Stimulated activated CD4-positive, alpha-beta T cell treated with anti-CD3 and anti-CD28 coated beads, Interleukin-1b, Interleukin-23, amount 100 ng/mL, for 24 hours (primary cell): ENCODE measurements at places on chromosomes 2 and 18.
A peak's percentile ranks its signal among the peaks of the same experiment; 100 is the strongest.

- no peak for DNase-seq
Observed at GRCh38 chr18:23142251-23142929, 7.1 kb downstream of the CABLES1 start.

DNA sequence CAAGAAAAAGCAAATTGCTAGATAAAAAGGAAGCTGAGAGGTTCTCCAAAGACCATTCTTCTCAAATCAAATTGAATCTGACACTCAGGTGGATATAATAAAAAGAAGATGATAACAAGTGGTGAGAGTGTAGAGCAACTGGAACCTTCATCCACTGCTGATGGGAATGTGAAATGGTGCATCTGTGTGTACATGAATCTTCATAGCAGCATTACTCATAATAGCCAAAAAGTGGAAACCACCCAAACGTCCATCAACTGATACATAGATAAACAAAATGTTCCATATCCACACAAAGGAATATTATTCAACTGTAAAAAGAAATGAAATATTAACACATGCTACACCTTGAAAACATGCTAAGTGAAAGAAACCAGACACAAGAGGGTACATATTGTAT lies 357.2 kb upstream of the EPHA4 start:
- DNase-seq, result no peak

DNA sequence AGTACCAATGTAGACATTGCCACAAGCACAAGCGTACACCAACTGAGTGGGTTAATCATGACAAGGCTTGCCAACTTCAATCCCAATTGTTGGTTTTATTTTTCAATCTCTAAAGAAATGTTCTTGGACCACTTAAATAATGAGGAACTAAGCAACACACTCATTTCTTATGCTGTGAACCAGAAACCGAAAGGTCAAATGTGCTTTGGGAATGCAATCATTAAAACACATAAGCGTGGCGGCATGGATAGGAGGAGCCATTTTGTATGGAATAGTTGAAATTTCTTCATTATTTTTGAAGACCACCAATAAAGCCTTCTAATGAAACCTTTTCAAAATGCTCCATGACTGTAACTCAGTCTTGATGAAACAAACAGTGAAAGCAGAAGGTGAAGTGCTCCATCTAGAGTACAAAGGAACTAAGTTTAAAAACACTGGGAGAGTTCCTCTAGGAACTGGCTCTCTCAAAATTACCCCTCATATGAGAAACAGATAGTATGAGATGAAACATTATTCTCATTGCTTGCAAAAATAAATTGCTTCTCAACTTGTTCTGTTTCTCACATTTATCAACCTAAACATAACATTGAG lies 113.2 kb upstream of the CHST9 start:
- no peak for DNase-seq

DNA sequence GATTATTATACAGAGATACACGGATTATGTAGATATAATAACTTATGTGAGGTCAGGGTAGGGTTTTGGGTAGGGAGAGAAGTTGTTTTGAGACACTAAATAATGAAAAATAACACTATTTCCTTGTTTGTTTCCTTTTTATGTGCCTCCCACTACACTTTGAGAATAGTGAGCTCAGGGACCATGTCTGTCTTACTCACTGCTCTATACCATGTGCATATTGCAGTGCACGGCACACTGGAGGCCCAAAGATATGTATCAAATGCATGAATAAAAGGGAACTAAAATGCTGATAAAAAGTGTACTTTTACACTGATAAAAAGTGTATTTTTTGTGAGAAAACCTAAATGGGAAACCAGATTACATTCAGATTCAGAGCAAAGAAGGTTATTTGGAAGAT lies 151.4 kb upstream of the NABP1 start:
- DNase-seq, result no peak

- no peak for DNase-seq
Observed at GRCh38 chr2:36367486-36367885, 11.9 kb downstream of the CRIM1 start.

DNA sequence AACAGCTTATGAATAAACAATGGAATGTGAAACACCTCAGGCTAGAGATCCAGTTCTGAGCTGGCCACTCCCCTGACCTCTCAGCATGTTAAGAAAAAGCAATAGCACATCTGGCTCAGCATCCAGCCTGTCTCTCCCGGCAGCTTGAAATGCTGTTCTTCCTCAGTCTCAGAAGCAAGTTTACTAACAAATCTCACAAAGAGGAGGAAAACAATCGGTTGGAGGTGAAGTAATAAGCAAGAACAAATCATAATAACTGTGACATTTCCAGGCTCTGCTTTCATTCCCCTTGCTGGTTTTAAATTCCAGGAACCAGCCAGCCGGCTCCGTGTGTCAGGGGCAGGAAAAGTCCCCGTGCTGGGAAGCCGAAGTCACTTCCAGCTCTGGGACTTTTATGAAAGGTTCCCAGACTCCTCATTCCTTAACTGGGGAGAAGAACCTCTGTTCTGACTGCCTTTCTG lies 133.9 kb upstream of the ARL4C start:
- no peak for DNase-seq

DNA sequence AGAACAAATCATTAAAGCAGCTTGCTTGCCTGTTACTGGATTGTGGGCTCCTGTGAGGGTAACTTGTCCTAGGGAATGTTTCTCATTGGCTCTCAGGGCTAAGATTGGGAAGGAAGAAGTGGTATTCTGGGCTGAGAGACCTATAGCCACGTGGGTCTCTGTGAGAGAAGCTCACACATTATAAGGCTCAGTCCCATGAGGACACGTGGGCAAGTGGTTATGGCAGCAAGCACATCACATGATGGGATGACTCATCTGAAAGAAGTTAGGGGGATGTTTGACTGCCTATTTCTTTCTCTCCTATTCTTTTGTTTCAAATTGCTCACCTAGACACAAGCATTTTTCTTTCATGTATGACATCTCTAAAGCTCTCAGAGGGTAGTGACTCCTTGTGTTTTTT lies 418.0 kb upstream of the ST6GAL2 start:
- no peak for DNase-seq

DNA sequence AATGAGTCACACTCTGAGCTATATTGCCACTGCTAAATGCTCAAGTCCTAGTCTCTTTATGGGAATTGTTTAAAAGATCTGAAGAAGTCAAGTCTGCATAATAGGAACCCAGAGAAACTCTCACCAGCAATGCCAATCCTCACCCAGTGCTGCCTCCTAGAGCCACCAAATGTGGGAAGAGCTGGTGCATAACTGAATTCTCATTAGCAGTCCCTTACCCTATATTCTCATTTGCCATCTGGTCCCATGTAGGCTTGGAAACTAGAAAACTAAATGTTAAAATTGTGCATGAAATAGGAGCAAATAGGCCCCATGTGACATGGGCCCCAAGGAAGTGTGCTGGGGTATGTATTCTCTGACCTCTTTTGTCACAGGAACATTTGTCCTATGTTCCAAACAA lies 224.4 kb upstream of the SMAD2 start:
- DNase-seq, result no peak

GRCh38 chr18:4208366-4208765 lies 246.7 kb downstream of the DLGAP1 start:
- no peak for DNase-seq

DNA sequence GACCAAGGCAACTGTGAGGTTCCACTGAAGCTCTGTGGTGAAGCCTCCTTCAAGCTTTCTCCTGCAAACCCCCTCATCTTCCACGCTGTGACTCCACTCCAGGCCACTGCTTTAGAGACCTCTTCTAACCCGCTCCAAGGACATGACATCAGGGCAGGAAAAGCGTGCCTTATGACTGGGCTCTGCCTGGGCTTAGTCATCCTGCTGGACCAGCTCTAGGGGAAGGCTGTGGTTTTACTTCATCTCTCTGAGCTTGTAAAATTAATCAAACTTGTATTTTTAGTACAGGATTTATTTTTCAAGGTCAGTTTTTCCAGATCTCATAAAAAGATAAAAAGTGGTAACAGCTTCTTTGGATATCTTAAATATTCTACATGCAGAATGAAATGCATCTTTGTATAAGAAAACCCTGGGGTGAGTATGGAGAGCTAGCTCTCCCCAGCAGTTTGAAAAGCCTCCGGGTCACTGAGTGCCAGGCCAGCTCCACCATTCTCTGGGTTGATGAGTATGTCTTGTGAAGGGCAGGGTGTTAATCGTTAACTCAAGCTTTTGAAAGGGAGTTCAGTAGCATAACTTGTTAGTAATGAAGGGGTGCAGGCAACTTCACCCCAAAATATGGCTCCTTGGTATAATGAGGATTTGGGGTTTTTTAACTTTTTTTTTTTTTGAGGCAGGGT lies 33.1 kb upstream of the YPEL5 start:
- no peak for DNase-seq

DNA sequence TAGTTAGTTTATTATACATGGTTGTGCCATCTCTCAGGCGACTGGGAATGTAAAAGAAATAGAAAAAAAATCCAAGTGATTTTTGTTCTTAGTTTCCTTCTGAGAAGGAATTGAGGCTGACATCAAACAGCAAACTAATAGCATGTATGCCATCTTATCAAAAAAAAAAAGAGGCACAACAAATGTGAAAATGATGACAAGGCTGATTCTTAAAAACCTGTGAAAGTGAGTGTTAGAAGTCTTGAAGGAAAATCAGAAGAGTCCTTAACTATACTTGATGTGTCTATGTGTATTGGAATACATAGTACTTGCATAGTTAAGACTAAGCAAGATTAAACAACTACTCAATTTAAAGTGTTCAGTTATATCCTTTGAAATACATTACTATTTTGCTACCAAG lies 161.0 kb downstream of the CCDC85A start:
- no peak for DNase-seq

DNA sequence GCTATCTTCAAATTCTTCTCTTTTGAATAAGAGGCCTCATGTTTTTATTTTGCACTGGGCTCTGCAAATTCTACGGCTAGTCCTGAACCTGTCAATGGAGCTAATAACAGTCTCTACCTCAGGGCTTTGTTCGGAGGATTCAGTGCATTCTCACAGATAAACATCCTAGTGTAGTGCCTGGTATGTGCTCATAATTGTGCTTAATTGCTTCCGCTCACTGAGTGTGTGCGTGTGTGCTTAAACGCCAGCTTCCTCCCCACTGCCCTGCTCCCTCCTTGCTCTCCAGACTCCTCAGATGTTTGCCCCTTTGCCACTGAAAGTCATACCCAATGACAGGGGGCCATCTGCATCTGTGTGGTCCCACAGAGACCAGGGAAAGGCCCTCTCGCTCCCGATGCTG lies 6.7 kb downstream of the GYPC start:
- no peak for DNase-seq

DNA sequence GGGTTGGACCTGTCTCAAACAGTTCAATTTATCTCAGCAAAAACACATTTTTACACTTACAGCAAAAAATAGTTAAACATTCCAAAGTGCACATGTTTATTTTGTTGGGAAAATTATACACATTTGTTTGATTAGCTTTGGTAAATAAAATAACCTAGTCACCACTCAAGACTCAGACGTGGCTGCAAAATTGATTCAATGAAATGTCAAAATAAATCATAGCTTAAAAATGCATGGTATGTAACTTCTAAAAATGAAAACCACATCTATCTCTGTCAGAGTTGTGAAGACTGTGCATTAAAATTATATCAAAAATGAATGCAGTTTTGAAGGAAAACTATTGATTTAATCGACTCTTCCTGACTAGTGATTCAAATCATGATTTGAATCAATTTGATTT lies 56.7 kb downstream of the GALNT14 start:
- DNase-seq, result no peak

GRCh38 chr2:189426886-189427285 lies 14.4 kb upstream of the WDR75 start:
- DNase-seq, result no peak

GRCh38 chr2:9179572-9180201 lies 26.9 kb upstream of the ASAP2 start:
- no peak for DNase-seq

DNA sequence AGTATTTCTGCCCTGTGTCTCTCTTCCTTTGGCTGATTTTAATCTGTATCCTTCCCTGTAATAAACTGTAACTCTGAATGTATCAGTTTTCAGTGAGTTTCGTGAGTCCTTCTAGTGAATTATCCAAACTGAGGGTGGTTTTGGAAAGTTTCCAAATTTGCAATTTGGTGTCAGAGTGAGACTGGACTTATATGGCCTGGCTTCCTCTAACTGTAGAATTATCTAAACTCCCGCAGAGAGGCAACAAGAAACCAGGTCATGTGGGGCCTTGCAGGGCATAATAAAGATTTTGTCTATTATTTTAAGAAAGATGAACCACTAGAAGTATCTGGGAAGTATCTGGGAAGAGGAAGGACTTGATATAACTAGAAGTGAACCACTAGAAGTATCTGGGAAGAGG lies 95.3 kb upstream of the RNF152 start:
- DNase-seq, result no peak

GRCh38 chr2:132439703-132440398 lies 23.2 kb downstream of the GPR39 start:
- no peak for DNase-seq

GRCh38 chr18:9094307-9095226 lies 7.9 kb upstream of the NDUFV2 start:
- peak; percentile 50 for DNase-seq

GRCh38 chr2:111961663-111962062 lies 63.3 kb downstream of the MERTK start:
- DNase-seq, result no peak
